ENCODE measurements at places on chromosomes 2 and 18.

DNA sequence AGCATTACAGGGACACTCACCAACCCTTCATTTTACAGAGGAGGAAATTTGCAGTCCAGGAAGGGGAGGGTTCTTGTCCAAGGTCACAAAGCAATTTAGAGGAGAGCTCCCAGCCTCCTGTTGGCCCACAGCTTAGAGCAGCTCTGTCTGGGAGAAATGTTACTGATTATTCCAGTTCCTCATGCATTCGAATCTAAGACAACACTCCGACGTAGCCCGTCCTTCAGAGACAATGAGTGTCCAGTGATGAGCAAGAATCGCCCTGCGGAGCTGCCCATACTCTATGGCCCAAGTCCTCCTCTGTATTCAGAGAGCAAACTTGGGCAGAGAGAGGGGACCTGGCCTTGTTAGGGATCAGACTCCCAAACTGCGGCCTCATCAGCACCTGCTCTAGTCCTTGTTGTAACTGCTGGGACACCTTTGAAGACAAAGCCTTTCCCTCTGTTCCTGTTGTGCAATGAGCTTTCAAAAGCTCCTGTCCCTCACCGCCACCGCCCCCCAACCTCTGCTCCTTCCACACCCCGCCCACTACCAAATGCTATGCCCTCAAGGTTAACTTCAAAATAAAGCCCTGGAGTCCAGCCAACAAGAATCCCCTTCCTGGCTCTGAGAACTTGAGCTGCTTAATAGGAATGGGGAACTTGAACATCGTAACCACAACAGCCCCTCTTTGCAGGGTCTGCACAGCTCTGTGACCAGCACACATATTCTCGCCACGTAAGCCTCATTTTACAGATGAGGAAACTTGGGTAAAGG, 234.8 kb upstream of the SMAD2 start:
- no peak for DNase-seq

DNA sequence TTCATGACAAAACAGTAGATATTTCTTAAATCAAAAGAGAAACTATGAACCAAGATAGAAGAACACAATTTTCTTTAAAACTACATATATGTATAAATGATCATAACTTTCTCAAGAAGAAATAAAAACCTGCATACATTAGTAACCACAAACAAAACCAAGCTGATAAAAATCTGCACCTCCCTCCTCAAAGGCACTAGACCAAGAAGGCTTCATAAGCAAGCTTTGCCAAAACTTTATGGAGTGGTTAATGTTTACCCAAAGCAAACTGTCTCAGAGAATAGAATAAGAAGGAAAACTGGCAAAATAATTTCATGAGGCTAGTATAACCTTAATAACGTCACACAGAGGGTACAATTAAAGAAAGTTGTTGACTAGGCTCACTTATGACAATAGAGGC, 138.3 kb downstream of the ZBTB7C start:
- DNase-seq, result no peak

DNA sequence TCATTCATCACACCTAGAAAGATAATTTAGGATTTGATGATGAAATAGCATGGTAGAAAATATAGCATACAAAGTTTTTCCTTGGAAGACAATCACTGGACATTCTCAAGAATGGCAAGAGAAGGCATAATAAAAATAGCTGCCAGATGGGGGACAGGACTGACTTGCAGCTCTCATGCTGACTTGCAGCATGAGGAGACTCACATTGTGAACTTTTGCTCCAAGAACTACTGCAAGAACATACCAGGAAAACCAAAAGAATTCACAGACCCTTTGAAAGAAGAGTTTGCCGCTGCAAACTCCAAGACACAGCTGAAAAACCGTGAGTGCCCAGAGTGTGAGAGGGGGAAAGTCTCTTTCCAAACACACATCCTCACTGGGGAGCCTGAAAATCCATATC, 47.0 kb downstream of the CRYGD start:
- DNase-seq, result peak; percentile 82

GRCh38 chr2:239273280-239274234, 127.3 kb downstream of the HDAC4 start:
- DNase-seq, result no peak

- DNase-seq, result no peak
Observed at GRCh38 chr2:78989051-78989450, 36.5 kb upstream of the REG3G start.

- no peak for DNase-seq
Observed at GRCh38 chr2:15456352-15456751, 104.8 kb downstream of the NBAS start.

DNA sequence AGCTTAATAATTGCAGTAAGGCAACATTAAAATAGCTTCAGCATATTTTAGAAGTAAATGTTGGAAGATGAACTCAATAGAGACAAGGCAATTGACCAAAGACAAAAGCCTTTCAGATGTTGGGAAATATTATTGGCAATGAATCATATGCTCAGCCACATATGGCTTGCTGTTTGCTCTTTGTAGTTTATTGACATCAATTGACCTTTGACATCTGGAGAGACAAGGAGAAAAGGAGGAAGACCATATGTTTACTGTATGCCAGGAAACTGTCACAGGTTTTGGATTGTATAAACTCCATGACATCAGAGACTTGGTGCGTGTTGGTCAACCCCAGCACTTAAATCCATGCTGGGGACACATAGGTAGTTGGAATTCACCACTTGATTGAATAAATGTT, 60.6 kb upstream of the SLC16A14 start:
- DNase-seq, result no peak

DNA sequence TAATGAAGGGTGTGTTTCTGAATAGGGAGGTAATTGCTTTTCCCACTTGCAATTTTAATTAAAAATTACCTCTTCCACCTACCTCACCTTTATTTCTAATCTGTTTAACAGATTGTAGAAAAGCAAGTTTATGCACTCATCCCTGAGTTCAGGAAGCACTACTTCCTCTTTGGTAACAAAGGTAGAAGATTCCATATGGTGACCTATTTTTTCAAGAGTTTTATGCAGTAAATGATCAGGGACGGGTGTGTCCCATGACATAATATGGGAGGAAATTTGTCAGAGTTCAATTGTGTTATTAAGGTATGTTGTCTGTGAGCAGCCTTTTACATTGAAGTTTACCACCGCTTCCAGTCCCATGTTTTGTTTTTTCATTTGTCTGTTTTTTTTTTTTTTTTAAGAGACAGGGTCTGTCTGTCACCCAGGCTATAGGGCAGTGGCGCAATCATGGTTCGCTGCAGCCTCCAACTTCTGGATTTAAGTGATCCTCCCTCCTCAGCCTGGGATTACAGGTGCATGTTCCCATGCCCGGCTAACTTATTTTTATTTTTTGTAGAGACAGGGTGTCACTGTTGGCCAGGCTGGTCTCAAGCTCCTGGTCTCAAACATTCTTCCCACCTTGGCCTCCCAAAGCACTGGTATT, 68.2 kb downstream of the ASAP2 start:
- DNase-seq, result no peak

DNA sequence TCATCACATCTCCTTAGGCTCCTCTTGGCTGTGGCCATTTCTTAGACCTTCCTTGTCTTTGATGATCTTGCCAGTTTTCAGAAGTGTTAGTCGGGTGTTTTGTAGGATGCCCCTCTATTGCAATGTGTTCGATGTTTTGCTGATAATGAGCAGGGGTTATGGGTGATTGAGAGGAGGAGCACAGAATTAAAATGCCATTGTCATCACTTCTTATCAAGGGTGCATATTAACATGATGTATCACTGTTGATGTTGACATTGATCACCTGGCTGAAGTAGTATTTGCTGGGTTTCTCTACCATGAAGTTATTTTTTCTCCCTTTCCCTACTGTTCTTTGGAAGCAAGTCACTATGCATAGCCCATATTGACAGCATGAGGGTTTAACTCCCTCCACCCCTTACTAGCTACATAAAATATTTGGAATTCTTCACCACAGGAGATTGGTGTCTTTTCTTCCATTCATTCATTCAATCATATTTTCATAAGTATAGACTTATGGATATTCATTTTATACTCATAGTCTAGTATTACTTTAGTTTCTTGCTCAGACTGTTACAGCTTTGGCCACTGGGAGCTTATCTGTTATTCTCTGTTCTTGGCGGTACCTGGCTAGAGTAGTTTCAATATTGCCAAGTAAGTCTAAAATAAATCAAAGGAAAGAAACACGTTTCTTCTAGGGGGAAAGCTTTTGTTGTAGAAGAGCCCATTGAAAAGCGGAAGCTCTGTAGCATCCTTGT, 54.5 kb upstream of the TMEM87B start:
- DNase-seq, result no peak

- DNase-seq, result no peak
Observed at GRCh38 chr2:25400576-25401216, 59.0 kb upstream of the DNMT3A start.

GRCh38 chr2:53941749-53942148, 29.0 kb downstream of the PSME4 start:
- DNase-seq, result no peak

- DNase-seq, result no peak
Observed at GRCh38 chr2:114316532-114317300, 125.7 kb upstream of the DPP10 start.

DNA sequence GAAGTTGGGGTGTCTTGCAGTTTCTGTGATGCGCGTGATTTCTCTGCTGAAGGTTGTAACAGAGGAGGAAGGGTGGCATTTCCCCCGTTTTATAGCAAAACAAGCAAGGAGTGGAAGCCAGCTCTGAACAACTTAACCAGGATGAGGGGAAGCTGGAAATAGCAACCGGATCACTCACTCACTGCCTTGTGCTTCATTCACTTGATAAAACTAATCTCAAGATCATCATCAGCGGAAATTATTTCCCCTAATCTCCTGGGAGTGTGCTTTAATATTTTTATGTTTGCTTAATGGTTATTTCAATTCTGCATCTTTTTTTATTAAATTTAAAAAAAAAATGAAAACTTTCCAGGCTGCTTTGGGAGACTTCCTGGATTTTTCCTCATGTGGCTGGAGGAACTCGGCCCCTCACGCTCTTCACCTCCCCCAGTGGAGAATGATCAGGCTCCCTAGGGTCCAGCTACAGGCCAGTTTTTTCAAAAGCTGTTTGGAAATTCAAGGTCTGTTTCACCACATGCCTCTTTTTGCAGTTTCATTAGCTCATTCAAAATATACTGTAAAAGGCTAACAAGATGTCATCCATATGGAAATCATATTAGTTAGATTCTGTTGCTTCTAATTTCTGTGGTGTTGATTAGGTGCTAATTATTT, 31.7 kb downstream of the CABLES1 start:
- peak; percentile 59 for DNase-seq

DNA sequence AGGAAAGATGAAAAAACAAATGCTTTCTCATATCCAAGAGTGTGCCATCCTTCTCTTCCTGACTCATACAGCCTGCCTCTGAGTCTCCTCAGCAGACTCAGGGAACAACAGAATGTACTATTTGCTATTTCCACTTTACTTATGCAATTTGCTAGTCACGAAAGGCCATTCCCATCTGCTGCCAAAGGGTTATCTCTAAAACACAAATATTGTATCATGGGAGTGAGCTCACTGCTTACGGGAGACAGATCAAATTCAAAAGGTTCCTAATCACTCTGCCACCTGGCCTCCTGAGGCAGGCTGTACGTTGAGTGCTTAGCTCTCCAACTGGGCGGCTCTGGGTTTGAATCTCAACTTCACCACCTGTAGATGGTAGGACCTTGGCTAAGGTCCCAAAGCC, 92.0 kb downstream of the GAREM1 start:
- no peak for DNase-seq

- DNase-seq, result no peak
Observed at GRCh38 chr2:145413261-145414030, 893.5 kb upstream of the ZEB2 start.

- no peak for DNase-seq
Observed at GRCh38 chr2:46163098-46163430, 134.1 kb upstream of the EPAS1 start.

- DNase-seq, result peak; percentile 76
Observed at GRCh38 chr2:159076241-159076640, 107.8 kb downstream of the TANC1 start.

GRCh38 chr2:38836791-38837190, 38.9 kb downstream of the DHX57 start:
- DNase-seq, result no peak

DNA sequence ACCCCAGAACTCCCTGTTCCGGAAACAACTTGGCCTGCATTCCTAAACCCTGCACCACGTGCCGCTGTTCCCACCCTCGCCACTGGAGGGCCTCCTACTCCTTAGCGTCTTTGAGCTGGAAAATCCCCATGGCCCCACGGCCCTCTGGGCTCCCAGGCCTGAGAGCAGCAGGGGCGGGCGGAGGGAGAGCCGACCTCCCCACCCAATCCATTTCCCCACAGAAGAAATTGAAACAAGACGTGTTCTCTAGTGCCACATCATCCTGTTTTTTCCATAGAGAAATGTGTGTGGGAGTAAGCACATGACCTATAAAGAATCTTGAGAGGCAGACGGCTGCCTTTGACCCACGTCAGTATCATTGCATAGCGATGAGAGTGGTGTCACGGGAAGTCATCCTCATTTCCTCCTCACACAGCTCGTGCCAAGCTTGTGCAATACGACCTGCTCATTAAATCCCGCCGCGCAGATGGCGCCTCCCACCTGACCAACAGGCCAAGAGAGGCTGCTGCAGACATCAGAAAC, 79.2 kb downstream of the LAMA1 start:
- DNase-seq, result peak; percentile 91

DNA sequence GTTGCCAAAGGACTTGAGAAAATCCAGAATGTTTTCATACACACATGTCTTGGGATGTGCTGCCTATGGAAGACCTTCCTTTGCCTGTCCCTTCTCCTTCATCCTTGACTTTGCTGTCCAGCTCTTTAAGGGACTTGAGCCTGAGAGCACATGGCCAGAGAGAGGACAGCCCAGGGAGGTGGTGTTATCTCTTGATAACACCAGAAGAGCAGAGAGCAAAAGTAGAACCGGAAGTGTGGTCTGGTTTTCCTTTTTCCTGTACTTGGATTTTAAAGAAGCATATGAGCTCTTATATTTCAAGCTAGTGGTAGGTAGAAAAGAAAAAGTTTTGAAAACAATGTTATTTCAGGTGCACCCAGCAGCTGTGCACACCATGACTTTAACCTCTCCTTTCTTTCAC, 94.1 kb upstream of the ZNF532 start:
- DNase-seq, result no peak

DNA sequence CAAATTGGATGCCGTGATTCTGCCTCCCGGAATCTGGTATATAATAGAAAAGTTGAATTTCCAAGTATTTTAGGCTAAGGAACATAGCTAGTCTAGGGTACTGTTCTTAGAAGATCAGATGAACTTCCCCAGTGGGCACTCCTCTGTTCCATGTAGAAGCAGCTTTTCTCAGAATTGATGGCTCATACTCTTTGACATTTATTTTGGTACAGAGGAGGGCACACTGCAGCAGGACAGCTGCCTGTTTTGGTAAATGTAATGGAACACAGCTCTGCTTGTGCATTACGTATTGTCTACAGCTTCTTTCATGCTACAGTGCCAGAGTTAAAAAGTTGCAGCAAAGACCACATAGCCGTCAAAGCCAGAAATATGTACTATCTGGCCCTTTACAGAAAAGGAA, 10.8 kb downstream of the YPEL5 start:
- DNase-seq, result no peak

GRCh38 chr2:95022309-95023221, 2.9 kb upstream of the MAL start:
- peak; percentile 71 for DNase-seq

GRCh38 chr2:37219046-37219445, 12.3 kb downstream of the CEBPZ start:
- peak; percentile 81 for DNase-seq
